Fibroblast of skin of left biceps (primary cell): ENCODE measurements at places on chromosomes 3 and 15.

GRCh38 chr3:27661797-27662196 lies 60.3 kb downstream of the EOMES start:
- DNase-seq: no peak

DNA sequence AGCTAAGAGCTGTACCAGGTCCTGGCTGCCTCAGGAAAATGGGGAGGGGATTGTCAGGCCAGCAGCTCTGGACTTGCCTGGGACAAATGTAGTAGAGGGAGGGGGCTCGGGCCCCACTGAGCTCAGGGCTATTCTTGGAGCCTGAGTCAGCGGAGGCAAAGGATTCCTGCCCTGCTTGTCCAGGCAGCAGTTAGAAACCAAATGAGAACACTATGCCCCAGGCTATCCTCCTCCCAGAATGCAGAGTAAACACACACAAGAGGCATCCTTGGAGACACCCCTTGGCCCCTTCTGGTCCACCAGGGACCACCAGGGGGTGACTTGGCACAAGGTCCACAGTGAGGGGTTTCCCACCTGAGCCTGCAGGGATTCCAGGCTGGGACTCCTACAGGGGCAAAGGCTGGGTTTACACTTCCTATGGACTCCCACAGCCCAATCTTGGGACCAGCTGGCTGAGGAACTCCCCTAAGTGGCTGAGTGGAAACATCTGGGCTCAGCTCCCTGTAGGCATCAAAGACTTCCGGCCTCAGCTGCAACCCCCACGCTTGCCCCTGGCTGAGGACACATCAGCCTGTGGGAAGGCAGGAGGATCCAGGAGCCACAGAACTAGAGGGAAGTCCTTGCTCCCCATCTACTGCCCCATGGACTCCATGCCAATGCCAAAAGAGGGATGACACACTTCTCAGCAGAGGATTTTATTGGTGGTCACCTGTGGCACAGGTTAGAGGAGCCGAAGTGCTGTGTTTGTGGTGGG lies 3.4 kb upstream of the COL7A1 start:
- peak; percentile 65 for DNase-seq

GRCh38 chr3:37751967-37752648 lies 109.6 kb upstream of the CTDSPL start:
- no peak for DNase-seq

- no peak for DNase-seq
These were observed 50.0 kb upstream of the EPHA3 start for GRCh38 chr3:89057398-89057797.

GRCh38 chr3:11009898-11010297 lies 17.4 kb downstream of the SLC6A1 start:
- no peak for DNase-seq

- no peak for DNase-seq
These were observed 8.5 kb upstream of the FANCD2 start for GRCh38 chr3:10017636-10018292.

DNA sequence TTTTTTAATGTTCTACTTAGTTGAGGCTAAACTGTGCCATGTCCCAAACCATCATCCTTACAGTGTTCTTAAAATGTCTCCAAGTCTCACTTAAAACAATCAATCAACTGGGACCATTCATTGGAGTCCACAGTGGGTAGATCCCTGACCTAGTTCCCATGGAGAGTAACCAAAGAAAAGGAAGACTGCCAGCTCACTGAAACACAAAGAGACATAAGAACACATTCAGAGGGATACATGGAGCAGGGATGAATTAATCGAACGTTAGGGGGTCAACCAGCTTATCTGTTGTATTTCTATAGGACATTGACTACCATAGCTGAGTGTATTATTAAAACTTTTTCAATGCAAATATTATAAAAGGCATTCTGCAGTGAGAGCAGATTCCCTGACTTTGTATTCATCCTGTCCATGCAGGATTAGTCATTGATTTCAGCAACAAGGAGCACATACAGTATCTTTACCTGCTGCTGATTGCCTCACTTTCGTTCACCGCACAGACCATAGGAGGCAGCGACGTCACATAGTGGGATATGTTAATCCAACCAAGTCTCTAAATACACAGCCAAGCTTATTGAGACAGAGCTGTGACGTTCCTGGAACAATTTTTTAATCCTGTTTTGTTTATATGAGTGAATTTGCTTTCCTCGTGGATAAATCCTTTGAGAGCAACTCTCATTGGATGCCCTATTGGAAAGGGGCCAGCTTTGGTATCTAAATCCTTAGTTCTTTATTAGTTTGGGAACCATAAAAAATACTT lies 364.9 kb upstream of the RBMS3 start:
- no peak for DNase-seq

DNA sequence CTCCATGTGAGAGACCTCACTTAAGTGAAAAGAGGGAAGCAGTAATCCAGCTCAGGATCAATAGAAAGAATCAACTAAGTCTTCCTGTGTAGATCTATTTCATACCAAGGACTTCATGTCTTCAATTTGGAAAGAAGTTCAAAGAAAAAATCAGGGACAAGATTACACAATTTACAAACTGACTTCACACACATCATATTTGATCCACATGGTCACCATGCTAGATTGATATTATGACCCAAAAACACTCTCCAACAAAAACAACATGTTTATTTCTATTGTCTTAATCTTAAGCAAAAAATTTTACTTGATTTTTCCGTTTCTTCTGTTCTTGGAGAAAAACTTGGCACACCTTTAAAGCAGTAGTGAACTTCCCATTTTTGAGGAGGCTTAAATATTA lies 76.3 kb downstream of the THBS1 start:
- DNase-seq: no peak

GRCh38 chr15:34682674-34683073 lies 72.1 kb downstream of the GJD2 start:
- DNase-seq: no peak

GRCh38 chr3:126423191-126424038 lies 28.7 kb downstream of the CFAP100 start:
- no peak for DNase-seq

DNA sequence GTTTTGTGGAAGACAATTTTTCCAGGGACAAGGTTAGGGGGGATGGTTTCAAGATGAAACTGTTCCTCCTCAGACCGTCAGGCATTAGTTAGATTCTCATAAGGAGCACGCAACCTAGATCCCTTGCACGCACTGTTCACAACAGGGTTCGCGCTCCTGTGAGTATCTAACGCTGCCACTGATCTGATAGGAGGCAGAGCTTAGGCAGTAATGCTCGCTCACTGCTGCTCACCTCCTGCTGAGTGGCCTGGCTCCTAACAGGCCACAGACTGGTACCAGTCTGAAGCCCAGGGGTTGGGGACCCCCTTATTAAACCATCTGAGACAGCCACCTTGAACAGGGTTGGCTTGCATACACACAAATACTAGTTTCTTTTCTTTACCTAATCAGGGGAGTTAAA lies 13.5 kb upstream of the IMPG2 start:
- no peak for DNase-seq

- DNase-seq: no peak
These were observed 43.0 kb upstream of the KY start for GRCh38 chr3:134693804-134694203.

DNA sequence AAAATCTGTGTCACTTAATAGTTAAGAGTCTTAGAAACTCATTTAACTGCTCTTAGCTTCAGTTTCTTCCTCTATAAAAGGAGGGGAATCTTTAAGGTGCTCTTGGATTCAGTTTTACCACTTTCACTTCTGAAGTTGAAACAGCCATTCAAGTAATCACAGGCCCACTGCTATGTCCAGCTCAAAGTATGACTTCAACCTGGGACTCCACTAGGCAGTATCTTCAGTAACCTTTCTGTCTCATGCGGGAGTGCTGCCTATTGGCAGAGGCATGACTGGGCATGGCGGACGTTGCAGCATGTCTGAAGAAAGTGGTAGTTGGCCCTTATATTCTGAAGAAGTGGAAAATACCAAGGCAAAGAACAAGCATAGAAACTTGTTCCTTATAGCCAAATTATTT lies 92.3 kb downstream of the DHX30 start:
- DNase-seq: no peak

DNA sequence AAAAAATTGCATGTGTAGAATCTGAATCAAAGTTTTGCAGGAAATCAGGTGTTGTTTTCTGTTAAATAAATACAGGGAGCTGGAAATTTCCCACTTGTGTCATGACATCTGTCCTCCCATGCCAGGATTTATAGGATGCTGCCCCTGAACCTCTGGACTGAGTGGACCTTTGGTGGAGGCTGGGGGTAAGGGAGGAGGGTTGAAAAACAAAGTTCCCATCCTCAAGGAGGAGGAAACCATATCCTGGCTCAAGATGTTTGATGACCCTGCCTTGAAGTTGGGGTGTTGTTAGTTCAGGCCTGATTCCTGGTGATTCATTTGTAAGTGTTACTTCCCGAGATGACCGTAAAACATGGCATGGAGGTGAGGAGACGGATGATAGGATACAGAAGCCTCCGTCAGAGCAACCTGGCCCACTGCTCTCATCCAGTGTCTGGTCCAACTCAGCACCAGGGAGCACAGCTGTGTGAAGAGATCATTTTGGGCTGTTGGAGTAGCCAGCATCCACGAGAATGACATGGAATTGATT lies 223.6 kb downstream of the CACNA2D3 start:
- DNase-seq: no peak

DNA sequence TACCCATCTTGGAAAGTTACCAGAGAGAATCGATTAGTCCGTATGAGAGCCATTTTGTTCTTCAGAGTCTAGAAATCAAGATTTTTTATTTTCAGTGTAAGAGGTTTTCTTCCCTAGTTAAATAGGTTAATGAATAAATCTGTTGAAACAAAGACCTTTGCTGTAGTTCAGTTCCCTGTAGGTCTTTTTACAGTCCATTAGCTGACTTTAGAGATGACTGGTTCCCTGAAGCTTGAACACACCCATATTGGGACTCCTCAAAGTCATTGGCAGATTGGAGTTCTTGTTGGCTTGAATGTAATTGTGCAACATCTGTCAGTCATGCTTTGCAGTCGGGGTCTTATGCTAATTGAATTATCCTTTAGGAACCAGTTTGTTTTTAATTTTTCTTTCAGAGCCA lies 45.3 kb downstream of the SEMA6D start:
- DNase-seq: no peak

- DNase-seq: no peak
These were observed 45.4 kb downstream of the DZIP1L start for GRCh38 chr3:138070006-138070405.

GRCh38 chr3:139430493-139430892 lies 41.0 kb upstream of the COPB2 start:
- DNase-seq: no peak

DNA sequence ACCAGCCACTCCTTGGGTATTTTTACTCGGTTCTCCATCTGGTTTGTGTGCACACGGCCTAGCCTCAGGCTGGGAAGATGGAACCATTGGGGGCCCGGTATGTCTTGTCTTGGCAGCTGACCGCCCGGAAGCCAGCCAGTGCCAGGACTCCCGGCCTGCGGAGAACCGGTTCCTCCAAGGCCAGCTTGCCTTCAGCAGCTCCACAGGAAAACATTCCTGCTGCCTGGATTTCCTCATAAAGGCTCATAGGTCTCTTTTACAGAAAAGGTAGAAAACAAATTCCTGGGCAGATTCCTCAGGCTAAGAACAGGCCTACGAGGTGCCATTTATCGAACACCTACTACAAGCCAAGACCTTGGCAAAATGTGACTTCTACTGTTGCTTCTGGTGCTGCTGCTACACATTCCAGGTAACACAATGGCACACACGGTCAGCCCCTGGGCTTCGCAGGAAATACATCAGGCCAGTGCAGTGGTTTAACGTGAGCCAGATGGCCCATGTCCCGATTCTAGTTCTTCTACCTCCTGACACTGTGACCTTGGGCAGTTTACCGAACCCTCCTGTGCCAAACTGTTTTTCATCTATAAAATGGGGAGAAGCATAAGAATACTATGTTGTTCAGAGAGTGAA lies 141.8 kb downstream of the OPA1 start:
- DNase-seq: no peak

GRCh38 chr3:48503401-48504050 lies 448 bp downstream of the SHISA5 start:
- no peak for DNase-seq

GRCh38 chr15:48190932-48191573 lies 412 bp upstream of the CTXN2 start:
- peak; percentile 26 for DNase-seq

- DNase-seq: no peak
These were observed 37.6 kb upstream of the UBE2E2 start for GRCh38 chr3:23165571-23165970.

DNA sequence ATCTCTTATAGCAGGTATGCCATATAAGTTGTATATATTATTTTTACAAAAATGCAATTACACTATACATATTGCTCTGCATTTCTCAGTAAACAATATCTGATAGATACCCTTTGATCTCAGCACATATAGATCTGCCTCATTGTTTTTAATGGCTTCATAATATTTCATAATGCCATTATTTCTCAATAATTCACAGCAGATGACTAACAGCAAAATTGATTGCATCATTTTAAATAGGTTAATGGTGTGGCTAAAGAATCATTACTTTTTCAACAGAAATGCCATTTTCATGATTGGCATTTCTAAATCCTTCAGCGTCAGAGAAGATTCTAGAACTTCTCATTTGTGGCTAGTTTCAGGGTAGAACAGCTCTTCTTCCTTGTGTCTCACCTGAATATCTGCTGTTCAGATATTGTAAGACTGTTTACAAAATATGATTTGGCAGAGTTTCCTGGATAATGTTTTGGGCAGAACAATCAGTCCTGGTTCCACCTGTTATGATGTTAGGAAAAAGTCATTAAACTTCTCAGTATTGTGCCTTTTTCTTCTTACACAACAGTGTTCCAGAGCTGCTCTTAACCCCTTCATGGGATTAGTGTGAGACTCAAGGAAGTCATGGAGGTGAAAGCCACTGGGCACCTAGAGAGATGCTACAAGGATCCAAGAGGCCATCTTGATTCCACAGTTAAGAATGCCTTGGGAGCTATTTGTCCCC lies 397.6 kb upstream of the THBS1 start:
- no peak for DNase-seq

- DNase-seq: no peak
These were observed 78.2 kb upstream of the UMPS start for GRCh38 chr3:124652009-124652408.
